AG04450 (cell line): ENCODE measurements at places on chromosomes 16 and 17.

- no peak for DNase-seq
Measured at GRCh38 chr16:74738113-74738541, 36.5 kb downstream of the FA2H start.

DNA sequence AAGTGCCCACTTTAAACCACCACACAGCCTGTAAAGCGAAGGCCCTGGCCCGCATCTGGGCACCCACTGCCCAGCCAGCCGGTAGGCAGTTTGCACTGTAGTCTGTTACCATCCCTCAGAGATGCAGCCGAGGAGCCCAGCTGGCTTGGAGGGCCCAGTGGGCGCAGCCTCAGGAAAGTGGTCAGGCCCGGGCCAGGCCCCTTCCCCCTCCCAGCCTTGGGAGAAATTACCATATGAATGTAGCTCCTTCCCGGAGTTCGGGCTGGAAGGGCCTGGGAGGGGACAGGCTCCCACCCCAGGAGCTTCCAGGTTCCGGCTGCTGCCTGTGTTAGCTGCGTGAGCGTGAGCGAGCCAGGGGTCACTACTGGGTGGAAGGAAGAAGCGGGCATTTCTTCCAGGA is 325.4 kb downstream of the SEC14L1 start:
- DNase-seq: no peak

GRCh38 chr16:5884339-5884738 is 786.7 kb upstream of the EEF2KMT start:
- DNase-seq: no peak

DNA sequence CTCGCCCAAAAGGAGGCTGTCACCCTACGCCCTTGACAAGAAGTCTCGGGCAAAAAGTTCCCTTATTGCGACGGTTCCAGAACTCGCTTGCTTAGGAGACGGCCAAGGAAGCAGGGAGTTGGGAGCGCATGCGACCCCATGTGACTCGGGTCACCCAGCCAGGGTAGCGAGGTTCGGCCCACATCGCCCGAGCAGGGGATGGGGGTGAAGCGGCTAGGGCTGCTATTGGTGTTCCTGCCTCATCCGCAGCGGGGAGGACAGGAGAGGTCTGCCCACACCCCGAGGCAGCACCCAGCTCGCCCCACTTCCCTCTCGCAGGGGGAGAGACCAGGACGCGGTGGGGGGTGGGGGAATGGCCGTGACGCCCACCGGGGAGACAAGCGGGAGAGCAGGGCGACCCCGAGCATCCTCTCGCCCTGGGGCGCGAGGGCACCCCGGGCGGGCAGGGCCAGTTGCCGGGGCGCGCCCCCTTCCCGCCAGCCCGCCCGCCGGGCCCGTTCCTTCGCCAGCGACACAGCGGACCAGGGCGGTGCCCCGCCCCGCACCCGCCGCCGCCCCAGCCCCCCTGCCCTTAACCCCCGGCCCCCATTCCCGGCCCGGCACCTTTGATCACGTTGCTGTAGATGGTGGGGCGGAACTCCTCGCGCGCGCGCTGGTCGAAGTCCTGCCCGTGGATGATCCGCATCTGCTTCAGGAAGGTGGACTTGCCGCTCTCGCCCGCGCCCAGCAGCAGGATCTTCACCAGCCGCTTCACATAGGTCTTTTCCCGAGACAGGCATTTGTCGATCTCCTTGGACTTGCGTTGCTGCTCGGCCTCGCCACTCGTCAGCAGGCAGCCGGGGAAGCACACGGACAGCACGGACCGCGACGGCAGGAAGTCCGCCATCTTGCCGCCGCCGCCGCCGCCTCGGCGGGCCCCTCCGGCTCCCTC is 567 bp downstream of the GNA13 start:
- no peak for DNase-seq

GRCh38 chr17:53141731-53142130 is 681.0 kb upstream of the KIF2B start:
- no peak for DNase-seq

DNA sequence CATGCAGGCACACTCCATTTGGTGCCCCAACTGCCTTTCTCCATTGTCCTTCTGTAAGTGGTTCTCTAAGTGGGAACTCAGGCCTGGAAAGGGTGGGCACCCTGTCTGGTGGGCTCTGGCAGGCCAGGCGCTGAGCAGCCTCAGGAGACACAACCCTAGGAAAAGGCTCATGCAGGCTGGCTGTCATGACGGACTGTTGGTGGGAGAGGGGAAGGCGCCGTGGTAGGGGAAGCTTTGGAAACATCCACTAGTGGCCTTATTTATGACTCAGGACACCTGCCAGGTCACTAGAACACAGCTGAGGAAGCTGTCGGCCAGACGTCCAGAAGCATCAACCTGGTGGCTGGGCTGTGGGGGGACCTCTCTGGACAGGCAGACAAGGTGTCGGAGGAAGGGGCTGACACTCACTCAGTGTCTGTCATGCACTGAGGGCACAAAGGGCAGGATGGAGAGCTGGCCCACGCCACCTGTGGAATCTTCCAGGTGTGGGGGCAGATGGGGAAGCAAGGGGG is 216.0 kb downstream of the SEC14L1 start:
- DNase-seq: no peak

GRCh38 chr17:38619451-38619795 is 13.7 kb upstream of the SRCIN1 start:
- DNase-seq: no peak

- no peak for DNase-seq
Measured at GRCh38 chr16:58842156-58842555, 108.0 kb upstream of the GOT2 start.

DNA sequence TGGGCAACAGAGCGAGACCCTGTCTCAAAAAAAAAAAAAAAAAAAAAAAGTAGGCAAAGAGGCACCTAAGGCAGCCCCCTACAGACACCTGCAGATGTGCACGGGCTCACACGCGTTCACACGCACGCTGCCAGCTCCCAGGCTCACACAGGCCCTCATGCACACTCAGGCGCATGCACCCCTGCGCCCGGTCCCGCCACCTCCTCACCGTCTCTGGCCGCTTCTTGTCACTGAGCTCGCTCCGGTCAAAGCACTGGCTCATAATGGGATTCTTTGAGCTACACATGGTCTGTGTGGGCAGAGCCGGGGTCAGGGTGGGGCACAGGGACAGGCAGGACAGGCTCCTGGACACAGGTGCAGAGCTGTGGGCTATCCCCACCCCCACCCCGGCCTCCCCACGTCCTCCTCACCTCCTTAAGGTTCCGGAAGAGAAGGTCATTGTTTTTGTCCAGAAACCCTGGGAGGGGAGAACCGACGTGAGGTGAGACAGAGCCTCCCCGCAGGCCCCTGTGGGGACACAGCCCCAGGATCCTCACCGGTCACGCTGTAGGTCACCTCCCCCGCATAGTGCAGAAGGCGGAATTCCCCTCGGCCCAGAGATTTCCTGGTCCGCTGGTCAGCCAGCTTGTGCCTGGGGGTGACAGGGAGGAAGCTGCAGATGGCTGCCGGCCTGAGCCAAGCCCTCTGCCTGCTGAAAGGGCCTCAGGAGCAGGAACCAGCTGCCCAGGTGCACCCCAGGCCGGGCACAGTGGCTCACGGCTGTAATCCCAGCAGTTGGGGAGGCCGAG is 17.9 kb downstream of the MYO1C start:
- no peak for DNase-seq

DNA sequence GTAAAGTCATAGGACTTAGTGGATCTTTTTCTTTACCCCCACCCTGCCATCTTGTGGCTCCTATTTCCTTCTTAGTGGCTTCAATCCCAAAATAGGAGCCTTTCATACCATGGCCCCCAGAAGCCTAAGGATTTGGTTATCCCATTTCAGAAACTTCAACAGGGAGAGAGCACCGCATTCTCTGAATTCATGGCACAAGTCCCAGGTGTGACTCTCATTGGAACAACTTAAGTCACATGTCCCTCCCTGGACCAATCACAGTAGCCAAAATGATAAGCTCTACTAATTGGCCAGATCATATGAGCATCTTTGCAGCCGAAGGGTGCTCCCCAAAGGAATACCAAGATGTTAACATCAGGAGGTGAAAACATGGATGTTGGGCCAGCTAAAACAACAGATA is 43.2 kb downstream of the AXIN2 start:
- no peak for DNase-seq

DNA sequence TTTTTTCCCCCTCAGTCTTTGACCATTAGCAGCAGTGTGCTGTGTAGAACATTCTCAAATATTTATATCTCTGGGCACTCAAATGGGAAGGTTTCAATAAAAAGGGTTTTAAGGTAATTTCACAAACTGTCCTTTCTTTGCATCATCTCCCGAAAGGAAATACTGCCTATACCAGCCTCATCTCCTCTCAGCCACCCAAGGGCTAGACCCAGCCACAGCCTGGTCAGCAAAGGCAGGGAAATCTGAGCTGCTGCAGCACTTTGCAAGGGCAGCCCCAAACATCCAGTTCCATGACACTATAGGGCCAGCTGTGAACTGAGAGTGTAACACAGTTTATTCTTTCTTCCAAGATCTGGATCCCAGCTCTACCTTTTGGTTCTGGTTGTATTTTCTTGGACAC is 28.9 kb downstream of the TMEM11 start:
- DNase-seq: no peak

DNA sequence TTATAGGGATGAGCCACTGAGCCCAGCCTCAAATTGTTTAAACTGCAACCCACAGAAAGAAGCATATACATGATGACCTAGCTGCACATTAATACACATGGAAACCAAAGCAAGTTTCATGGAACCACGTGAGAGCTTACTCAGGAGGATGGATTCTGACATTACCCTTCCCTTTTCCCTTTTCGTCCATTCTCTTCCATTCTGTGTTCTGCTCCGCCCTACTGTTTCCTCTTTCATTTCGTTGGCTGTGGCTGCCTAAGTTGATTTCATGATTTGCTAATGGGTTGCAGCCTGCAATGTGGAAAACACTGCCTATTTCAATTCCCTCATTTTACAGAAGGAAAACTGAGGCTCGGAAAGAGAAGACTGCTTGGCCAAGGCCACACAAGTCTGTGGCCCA is 176.5 kb downstream of the C16orf78 start:
- DNase-seq: no peak

GRCh38 chr16:23026784-23027362 is 122.4 kb downstream of the USP31 start:
- no peak for DNase-seq

GRCh38 chr16:68265078-68265920 is 973 bp downstream of the SLC7A6 start:
- DNase-seq: no peak

GRCh38 chr16:81008505-81008789 is 1.4 kb downstream of the CENPN start:
- no peak for DNase-seq

DNA sequence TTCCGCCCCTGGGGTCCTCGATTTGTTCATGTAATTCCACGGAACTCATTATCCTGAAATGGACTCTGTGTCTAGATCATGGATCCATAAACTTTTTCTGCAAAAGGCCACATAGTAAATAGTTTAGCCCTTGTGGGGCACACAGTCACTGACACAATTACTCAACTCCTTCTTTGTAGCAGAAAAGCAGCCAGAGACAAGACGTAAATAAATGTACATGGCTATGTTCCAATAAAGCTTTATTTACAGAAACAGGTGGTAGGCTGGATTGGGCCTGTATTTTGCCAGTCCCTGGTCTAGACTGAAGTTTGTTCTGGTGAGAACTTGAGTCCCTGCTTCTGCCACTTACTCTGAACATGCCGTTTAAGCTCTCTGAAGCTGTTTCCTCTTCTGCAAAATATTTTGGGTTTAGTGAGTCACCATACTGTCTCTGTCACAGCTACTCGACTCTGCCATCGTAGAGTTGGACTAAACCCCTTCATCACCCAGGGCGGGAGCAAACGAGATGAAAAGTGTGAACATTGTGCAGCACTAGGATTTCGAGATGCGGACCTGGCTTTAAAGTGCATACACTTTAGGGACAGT is 61.9 kb upstream of the FOXF1 start:
- DNase-seq: no peak

GRCh38 chr17:14070344-14070984 is 1.2 kb downstream of the COX10 start:
- no peak for DNase-seq

GRCh38 chr16:66367968-66368891 is 1.7 kb downstream of the CDH5 start:
- DNase-seq: no peak

DNA sequence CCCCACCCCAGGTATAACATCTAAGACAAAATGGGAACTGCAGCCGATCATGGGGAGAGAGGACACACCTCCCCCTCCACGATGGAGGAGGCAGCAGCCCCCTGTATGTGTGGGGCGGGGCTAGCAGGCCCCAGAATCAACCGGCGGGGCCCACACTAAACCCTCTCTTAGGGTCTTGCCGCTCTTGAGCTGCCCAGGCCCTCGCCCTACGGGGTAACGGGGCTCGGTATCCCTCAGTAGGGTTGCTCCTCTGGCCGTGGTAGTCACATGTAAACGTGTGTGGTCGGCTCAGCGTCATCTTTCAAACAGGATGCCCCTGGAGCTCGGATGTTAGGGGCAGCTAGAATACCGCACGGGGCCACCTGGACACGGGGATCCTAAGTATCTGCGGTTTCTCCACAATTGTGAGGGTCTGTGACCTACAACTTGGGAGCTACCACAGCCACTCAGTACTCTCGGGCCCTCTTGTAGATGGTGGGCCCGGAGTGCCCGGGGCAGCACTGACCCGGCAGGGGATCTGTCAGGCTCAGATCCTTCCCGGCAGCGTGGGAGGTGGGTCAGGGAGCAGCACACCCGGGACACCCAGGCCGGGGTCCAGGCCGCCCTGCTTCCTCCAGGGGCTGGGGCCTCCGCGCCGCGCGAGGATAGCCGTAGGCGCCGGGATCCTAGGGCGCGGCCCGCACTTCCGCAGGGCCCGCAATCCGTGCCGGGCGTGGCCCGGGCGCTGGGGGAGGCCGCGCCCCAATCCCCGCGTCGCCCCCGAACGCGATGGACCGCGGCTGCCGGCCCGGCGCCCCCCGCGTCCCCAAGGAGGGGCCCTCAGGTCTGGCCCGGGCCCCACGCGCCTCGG is 781 bp downstream of the ARHGDIA start:
- no peak for DNase-seq

DNA sequence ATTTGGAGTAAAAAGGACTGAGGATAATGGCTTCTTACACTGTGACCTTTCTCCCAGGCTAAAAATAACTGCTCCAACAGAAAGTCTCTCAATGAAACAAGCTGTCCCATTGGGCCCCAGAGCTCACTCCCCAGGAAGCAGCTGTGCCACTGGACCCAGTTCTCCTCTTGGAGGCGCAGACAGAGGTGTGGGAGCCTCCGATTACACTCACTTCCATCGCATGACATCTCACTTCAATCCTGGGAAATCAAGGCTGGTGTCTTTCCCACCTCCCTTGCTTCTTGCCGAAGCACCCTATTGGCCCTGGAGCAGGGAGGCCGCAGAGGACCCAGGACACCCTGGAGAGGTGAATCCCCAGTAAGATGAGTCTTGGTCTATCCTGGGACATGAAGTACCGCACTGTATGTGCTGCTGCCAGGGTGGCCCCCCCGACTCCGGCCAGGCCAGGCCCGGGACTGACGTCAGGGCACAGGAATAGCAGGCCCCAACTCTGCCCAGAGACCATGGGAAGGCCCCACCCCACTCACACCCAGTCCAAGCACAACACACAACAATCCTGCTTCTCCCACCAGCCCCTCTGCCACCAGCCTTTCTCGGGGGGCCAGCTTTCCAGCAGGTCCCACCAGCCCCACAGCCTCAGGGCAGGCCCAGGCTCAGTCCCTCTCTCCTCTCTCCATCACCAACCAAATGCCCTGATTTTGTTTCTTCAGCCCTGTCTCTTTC is 29.5 kb downstream of the SRL start:
- DNase-seq: no peak

- no peak for DNase-seq
Measured at GRCh38 chr17:69141431-69142174, at the start of gene ABCA6. Gene ABCA6 (minus strand): TSS chr17:69141895. CDS start chr17:69140703, 1,192 bp downstream.
